Epithelial cell of proximal tubule (primary cell): ENCODE measurements at places on chromosomes 12 and 14. TPM values are rescaled to one million over a fixed set of nuclear protein-coding genes. Genes with fewer than 3 reads are reported as not detected.

LRRC43 gene
- 2.5 TPM in 1 of 2 replicates, not detected in the other for total RNA-seq

- DNase-seq = no peak
These were observed 99.0 kb upstream of the EVL start for GRCh38 chr14:99966037-99966835.

DNA sequence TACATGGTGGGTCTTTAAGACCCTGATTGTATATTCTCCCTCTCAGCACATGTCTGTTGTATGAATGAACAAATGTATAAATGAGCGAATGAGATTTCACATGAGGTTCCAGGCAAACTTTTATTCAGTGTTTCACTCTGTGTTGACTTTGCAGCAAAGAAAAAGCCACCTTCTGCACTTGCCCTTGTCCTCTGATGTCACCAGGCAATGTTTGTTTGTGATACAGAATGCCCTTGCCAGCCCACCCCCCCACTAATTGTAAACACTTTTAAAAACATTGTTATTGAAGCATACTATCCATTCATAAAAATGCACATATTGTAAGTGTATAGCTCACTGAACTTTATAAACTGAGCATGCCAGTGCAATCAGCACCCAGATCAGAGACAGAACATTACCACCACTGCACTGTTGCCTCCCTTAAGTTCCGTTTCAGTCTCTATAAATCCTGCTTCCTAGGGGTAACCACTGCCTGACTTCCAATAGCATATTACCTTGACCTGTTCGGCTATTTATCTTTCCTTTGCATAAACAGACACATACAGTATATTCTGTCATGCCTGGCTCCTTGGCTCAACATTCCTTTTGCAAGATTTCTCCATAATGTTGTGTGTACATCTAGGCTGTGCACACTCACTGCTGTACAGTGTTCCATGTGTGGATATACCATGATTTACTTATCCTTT is 11.3 kb upstream of the LTA4H start:
- no peak for DNase-seq

DNA sequence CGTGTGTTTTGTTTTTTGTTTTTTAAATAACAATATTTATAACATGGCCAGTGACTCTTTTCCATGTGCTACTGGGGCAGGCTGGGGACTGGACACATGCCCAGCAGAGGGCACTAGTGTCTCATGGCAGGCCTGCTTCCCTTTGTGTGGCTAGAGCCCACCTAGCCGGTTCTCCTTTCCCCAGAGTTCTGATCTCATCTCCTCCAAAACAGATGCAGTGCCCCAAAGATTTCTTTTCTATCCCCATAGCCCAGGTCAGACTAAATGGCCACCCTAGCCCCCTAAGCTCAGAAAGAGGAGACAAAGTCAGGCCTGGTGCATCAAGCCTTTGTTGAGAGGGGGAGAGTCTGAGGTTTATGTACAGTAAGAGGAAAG is 21.2 kb downstream of the PRPF40B start:
- DNase-seq = no peak

DNA sequence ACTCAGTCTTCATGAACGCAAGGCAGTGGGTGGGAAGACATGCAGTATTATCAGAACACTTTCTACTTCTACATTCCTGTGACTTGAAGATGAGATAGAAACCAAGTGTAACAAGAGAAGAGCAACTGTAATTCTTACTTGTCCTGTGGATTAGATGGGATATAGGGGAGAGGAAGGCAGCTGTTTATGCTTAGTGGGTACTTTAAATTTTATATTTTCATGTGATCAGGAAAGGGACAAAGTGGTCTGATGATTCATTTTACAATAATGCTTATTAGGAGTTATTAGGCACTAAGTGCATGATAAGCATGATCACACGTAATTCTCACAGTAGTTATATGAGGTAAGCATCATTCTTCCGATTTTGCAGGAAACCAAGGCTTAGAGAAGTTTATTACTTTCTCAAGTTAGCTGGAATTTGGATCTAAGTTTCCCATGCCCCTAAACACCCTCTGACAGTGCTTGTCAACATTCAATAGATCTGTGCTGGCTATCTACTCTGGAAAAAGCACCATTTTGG is 52.7 kb downstream of the PTGER2 start:
- DNase-seq = no peak

GRCh38 chr14:55281316-55281839 is 10.2 kb downstream of the FBXO34 start:
- no peak for DNase-seq

- no peak for DNase-seq
These were observed 125.7 kb downstream of the TSPAN9 start for GRCh38 chr12:3202734-3203446.

- no peak for DNase-seq
These were observed 46.3 kb downstream of the PHETA1 start for GRCh38 chr12:111322336-111323250.
